ENCODE measurements at places on chromosomes 5 and 9. TPM values are rescaled to one million over a fixed set of nuclear protein-coding genes. Genes with fewer than 3 reads are reported as not detected.

PPP3R2 gene
- not detected for total RNA-seq

SPATA31C1 gene
- total RNA-seq: not detected

PCDHB2 gene
- 3.7 TPM for total RNA-seq

CARD9 gene
- total RNA-seq: 1.3 TPM

ZNF618 gene
- total RNA-seq: 7.9 TPM

Data from A549 treated with Mapracorat at 1 μM for 4 hours (cell line).